Kidney (tissue), 22 donors: ENCODE measurements at places on chromosomes 12 and 14. TPM values are rescaled to one million over a fixed set of nuclear protein-coding genes. Genes with fewer than 3 reads are reported as not detected.

GRCh38 chr14:97251491-97252155, 454.4 kb downstream of the VRK1 start:
- H3K27me3 ChIP-seq, result no peaks in the 10 kb centered on the region
- H3K4me3 ChIP-seq, result no peak overlapping the region
- H3K27ac ChIP-seq, result no peak overlapping the region
- no peaks in the 10 kb centered on the region for H3K4me1 ChIP-seq

GRCh38 chr12:7107636-7108002, 1.4 kb downstream of the C1RL start:
- no peaks in the 10 kb centered on the region for H3K27me3 ChIP-seq
- no peaks in the 10 kb centered on the region for H3K4me1 ChIP-seq
- no peaks in the 10 kb centered on the region for H3K36me3 ChIP-seq

DNA sequence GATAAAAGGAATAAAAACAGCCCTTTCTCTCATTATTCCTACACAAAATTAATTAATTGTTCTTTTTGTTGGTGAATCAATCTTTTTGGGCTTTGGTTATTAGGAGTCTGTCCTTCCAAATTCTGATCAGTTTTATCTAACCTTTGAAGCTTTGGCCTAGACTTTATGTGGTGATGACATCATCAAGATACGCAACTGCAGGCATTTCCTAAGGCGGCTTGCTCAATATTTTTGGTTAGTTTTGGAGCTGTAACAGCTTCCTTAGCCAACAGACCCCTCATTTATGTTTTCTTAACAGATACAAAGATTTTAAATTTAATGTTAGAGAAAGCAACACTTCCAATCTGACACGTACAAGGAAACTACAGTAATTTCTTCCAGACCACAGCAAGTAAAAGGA, 87.8 kb upstream of the PDE3A start:
- no peak overlapping the region for H3K4me3 ChIP-seq
- H3K36me3 ChIP-seq, result no peaks in the 10 kb centered on the region
- DNase-seq, result no peak
- no peaks in the 10 kb centered on the region for H3K4me1 ChIP-seq

NUAK1 gene
- total RNA-seq, result 28.8 TPM
